ENCODE measurements at places on chromosomes 7 and 10. TPM values are rescaled to one million over a fixed set of nuclear protein-coding genes. Genes with fewer than 3 reads are reported as not detected.

SLC39A12 gene
- total RNA-seq, result not detected

TMUB1 gene
- 7.8 TPM for total RNA-seq

COL1A2 gene
- 4,961 TPM for total RNA-seq

PLEKHS1 gene
- total RNA-seq, result not detected

RADIL gene
- 0.38 TPM for total RNA-seq

SUFU gene
- 3.0 TPM for total RNA-seq

AKR1E2 gene
- 10.5 TPM for total RNA-seq

SPDYE5 gene
- total RNA-seq, result 0.12 TPM

PRF1 gene
- total RNA-seq, result not detected

TMEM72 gene
- total RNA-seq, result not detected

PON1 gene
- not detected for total RNA-seq

AKR1C3 gene
- total RNA-seq, result 308 TPM

ZCCHC24 gene
- 16.7 TPM for total RNA-seq

BLNK gene
- total RNA-seq, result not detected

C7orf33 gene
- not detected for total RNA-seq

IL2RA gene
- not detected for total RNA-seq

ACADSB gene
- total RNA-seq, result 3.5 TPM

ANKRD30A gene
- total RNA-seq, result not detected

ADGRA1 gene
- total RNA-seq, result not detected

EBLN1 gene
- total RNA-seq, result not detected

METTL27 gene
- total RNA-seq, result 1.1 TPM

ARF5 gene
- total RNA-seq, result 112 TPM

PKD2L1 gene
- not detected for total RNA-seq

NAT16 gene
- not detected for total RNA-seq

CLRN3 gene
- not detected for total RNA-seq

RAPGEF5 gene
- 1.7 TPM for total RNA-seq

GPR15LG gene
- total RNA-seq, result not detected

RNF32 gene
- 0.23 TPM for total RNA-seq

ACHE gene
- total RNA-seq, result not detected

SEMA3E gene
- not detected for total RNA-seq

POU6F2 gene
- not detected for total RNA-seq

INHBA gene
- 14.9 TPM for total RNA-seq

MBL2 gene
- not detected for total RNA-seq

ZNF273 gene
- 2.6 TPM for total RNA-seq

CRTAC1 gene
- 0.12 TPM for total RNA-seq

PNLIPRP2 gene
- total RNA-seq, result not detected

ABCA13 gene
- under 0.01 TPM for total RNA-seq

PHKG1 gene
- 7.5 TPM for total RNA-seq

FAS gene
- total RNA-seq, result 60.1 TPM

AGBL3 gene
- total RNA-seq, result 1.2 TPM

CPVL gene
- 1.9 TPM for total RNA-seq

TMEM26 gene
- total RNA-seq, result 0.35 TPM

SH3PXD2A gene
- total RNA-seq, result 15.0 TPM

CALML3 gene
- total RNA-seq, result not detected

OPN1SW gene
- total RNA-seq, result not detected

TMEM213 gene
- total RNA-seq, result not detected

TWIST1 gene
- 31.1 TPM for total RNA-seq

TACC2 gene
- 1.8 TPM for total RNA-seq

COL28A1 gene
- total RNA-seq, result not detected

PDSS1 gene
- total RNA-seq, result 4.7 TPM

MKX gene
- 0.08 TPM for total RNA-seq

NKX1-2 gene
- not detected for total RNA-seq

NPFFR1 gene
- not detected for total RNA-seq

CFTR gene
- total RNA-seq, result not detected

WDR86 gene
- total RNA-seq, result 1.1 TPM

RHOBTB1 gene
- 13.9 TPM for total RNA-seq

SEMA3C gene
- total RNA-seq, result 216 TPM

PRPS1L1 gene
- total RNA-seq, result not detected

All from smooth muscle cell of the coronary artery (primary cell).